ENCODE measurements at places on chromosomes 2 and 18. TPM values are rescaled to one million over a fixed set of nuclear protein-coding genes. Genes with fewer than 3 reads are reported as not detected.
A peak's percentile ranks its signal among the peaks of the same experiment; 100 is the strongest.

MFSD2B gene
- 0.36 TPM for total RNA-seq

RGPD4 gene
- 0.64 TPM for total RNA-seq

PPIG gene
- 72.6 TPM for total RNA-seq

IL1RL1 gene
- total RNA-seq: 0.10 TPM

DNA sequence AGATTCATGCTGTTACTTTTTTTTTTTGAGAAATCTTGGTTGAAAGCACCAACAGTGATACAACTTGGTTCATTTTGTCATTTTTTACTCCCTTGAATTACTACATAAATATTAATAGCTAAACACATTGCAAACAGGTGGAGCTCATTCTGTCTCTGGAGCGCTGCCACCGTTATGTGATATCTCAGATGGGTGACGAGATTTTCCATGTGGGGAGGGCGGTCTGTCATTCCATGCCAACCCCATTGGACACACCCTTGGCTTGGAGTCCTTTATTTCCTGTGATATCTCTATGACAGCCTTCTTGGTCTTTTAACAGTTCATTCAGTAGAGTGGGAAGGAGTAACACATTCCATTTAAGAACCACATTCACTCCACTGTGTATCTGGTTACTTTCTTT is 794.8 kb downstream of the SATB2 start:
- no peak for DNase-seq

GRCh38 chr2:126495189-126495588 is 160.8 kb upstream of the GYPC start:
- DNase-seq: no peak

DNA sequence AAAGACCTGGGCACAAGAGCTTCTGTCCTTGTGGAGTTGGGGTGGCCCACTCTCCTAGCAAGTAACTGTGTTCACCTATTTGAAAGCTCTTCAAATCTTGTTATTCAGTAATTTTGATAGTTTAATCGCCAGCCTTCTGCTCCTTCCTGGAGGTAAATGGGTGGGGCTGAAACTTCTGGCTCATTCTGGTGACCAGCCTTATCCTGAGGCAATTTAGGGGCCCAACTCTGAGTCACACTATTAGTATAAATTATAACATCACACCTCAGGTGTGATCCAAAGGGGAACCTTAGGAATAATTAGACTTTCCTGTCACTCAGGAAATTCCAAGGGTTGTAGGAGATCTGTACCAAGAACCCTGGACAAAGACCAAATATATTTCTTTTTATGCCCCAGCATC is 255.8 kb upstream of the RGPD4 start:
- no peak for DNase-seq

DNA sequence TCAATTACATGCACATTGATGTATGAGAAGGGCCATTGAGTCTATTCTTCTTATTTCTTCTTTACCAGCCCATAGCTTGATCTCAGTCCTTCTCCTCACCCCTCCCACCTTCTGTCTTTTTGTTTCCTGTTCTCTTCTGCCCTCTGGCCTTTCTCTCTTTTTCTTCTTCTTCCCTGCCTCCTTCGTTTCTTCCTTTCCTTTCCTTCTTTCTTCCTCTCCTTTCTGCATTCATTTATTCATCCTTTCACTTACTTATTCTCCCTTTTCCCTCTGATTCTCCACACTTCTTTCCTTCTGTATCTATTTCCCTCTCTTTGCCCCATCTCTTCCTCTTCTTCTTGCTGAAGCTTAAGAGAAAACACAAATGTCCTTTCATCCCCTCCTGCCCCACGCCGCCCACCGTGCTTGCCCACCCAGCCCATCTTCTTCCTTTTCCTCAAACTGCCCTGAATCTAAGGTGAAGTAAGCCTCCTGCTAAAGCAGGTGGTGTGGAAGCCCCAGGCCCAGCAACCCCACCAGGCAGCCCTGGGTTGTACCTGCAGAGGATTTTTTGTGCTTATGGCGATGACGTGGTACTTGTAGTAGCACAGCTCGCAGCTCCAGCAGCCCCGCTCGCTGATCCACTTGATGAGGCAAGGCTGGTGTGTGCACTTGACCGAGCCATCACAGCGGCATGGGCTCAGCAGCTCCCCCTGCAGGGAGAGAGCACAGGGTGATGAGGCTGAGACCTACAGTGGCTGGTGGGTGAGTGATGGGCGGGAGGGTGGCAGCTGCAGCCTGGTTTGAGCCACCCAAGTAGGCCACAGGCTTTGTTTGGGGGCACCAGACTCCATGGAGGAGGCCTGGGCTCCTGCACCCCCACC is 89.0 kb downstream of the MARCHF4 start:
- DNase-seq: peak; percentile 19

DNA sequence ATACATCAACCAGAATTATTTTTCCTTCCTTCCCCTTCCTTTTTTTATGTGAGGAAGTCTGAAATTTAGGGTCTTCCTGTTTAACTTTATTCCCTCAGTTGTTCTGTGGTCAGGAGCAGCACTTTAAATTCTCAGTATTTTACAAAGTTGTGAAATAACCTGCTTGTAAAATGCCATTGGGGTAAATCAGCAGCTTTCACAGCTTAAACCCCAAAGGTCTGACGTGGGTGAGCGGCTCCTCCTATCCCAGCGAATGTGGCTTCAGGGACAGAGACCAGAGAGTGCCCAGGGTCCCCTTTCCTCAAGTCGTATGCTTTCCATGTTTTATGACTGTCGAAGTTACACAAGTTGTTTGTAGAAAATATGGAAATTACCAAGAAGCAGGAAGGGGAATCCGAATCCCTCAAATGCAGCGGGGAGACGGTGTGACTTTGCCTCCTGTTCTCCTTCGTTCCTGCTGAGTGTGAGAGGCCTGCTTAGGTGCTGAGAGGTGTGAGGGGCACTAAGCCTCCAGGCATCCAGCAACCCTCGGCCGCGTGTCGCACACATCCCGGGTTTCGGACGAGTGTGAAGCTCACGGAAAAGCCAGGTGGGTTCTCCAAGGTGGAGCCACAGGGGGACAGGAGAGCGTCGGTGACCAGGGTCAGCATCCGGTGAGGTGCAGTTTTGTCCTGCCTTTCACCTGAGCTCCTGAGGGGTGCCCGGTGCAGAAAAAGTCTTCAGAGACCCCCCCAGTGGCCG is 10.8 kb upstream of the KCNG2 start:
- no peak for DNase-seq

DNA sequence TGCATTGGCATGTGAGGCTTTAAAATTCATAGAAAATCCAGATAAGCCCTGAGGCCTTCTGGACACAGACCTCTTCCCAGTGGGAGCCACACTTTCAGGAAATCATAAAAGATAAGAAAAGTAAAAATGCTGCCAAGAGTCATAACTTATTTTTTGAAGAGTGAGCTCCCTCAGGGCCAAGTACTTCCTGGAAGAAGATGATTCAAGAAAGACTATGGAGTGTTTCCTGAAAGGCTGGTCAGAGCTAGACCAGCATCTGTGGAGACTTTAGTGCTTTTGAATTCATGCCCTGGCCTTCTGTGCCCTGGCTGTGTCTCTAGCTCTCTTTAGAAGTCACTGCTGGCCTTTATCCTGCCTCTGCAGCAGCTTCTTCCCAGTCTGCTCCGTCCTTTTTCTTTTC is 6.4 kb upstream of the XDH start:
- DNase-seq: no peak

- no peak for DNase-seq
Measured at GRCh38 chr2:120307482-120307881, 38.5 kb upstream of the INHBB start.

- DNase-seq: no peak
Measured at GRCh38 chr18:37251679-37252078, 313.9 kb downstream of the CELF4 start.

- no peak for DNase-seq
Measured at GRCh38 chr2:6526093-6526824, 339.4 kb downstream of the CMPK2 start.

DNA sequence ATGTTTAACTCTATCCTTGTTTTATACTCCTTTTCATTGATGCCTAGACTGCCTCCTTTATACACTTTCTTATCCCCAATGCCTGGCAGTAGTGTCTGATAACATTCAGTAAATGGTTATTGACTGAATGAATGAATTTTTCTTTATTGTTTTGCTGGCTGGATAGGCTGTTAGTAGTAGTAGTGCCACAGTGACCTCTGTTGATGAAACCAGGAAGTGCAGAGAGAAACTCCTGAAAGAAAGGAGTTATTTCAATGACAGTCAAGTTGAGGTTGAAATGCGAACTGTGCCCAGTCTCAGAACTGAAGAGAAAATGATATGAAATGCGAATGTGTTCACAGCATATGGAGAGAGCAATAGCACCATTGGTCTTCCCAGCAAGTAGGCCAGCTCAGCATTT is 26.8 kb upstream of the SLC9A2 start:
- no peak for DNase-seq

- DNase-seq: no peak
Measured at GRCh38 chr18:32440518-32440917, 30.2 kb downstream of the GAREM1 start.

Data from activated naive CD8-positive, alpha-beta T cell treated with anti-CD3 and anti-CD28 coated beads for 36 hours (primary cell).